ENCODE measurements at places on chromosomes 5 and 9. TPM values are rescaled to one million over a fixed set of nuclear protein-coding genes. Genes with fewer than 3 reads are reported as not detected.
A peak's percentile ranks its signal among the peaks of the same experiment; 100 is the strongest.

DNA sequence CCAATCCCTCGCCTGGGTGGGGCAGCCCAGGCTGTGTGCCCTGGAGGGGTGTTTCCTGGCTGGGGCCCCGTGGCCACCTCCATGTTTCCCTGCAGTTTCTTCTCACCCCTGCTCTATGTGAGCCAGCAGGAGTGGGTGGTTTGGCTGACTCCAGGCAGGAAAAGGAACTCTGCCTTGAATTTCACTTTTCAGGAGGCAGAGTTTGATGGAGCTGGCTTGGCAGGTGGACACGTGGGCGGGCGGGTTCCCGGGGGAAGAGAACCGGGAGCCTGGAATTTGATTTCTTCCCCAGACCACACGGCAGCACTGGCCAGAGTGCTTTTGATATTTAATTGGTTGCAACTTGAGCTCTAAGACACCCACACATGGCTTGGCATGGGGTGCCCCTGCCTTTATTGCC, 119.8 kb upstream of the PANK3 start:
- H3K4me3 ChIP-seq: no peak overlapping the region
- H3K27ac ChIP-seq: no peak overlapping the region
- no peaks in the 10 kb centered on the region for H3K4me1 ChIP-seq
- no peak for DNase-seq
- H3K27me3 ChIP-seq: no peaks in the 10 kb centered on the region

DNA sequence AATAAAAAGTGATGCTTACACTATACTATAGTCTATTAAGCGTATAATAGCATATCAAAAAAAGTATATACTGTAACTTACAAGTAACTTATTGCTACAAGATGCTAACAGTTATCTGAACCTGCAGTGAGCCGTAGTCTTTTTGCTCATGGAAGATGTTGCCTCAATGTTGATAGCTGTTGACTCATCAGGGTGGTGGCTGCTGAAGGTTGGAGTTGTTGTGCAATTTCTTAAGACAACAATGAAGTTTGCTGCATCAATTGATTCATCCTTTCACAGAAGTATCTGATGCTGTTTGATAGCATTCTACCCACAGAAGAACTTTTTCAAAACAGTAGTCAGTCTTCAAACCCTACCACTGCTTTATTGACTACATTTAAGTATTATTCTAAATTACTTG, 7.8 kb upstream of the C9orf40 start:
- no peaks in the 10 kb centered on the region for H3K4me1 ChIP-seq
- no peak for DNase-seq
- H3K4me3 ChIP-seq: no peak overlapping the region
- no peaks in the 10 kb centered on the region for H3K36me3 ChIP-seq

KDM4C gene
- polyA plus RNA-seq: 5.4 TPM

DNA sequence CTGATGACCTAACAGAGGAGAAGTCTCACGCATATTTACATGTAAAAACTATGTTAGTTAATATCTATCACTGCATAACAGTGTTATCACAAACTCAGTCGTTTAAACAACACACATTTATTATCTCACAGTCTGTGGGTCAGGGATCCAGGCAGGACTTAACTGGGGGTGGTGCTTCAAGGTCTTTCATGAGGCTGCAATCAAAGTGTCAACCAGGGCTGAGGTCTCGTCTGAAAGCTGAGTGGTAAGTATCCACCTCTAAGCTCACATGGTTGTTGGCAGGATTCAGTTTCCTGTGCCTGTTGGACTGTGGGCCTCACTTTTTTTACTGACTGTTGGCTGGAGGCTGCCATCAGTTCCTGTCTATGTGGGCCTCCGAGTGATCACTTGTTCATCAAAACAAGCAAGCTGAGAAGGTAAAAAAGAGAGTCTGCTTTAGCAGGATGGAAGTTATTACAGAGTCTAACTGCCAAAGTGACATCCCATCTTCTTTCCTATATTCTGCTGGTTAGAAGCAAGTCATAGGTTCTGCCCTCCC, 188.6 kb downstream of the CARTPT start:
- H3K4me3 ChIP-seq: no peak overlapping the region
- no peak for DNase-seq
- H3K36me3 ChIP-seq: no peaks in the 10 kb centered on the region
- H3K4me1 ChIP-seq: no peaks in the 10 kb centered on the region

SLC1A3 gene
- 0.13 TPM for polyA plus RNA-seq

DNA sequence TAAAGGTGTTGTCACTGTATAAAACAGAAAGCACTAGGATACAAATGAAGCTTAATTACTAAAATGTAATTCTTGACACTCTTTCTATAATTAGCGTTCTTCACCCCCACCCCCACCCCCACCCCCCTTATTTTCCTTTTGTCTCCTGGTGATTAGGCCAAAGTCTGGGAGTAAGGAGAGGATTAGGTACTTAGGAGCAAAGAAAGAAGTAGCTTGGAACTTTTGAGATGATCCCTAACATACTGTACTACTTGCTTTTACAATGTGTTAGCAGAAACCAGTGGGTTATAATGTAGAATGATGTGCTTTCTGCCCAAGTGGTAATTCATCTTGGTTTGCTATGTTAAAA, 43.8 kb downstream of the NDFIP1 start:
- no peaks in the 10 kb centered on the region for H3K27me3 ChIP-seq
- DNase-seq: no peak
- H3K36me3 ChIP-seq: no peaks in the 10 kb centered on the region
- peaks cover 19% of the 10 kb centered on the region for H3K4me1 ChIP-seq
- H3K4me3 ChIP-seq: no peak overlapping the region
- no peak overlapping the region for H3K27ac ChIP-seq

- no peak overlapping the region for H3K27ac ChIP-seq
- no peaks in the 10 kb centered on the region for H3K27me3 ChIP-seq
- H3K4me3 ChIP-seq: no peak overlapping the region
- no peaks in the 10 kb centered on the region for H3K36me3 ChIP-seq
- peaks cover 9% of the 10 kb centered on the region for H3K4me1 ChIP-seq
- DNase-seq: no peak
Measured at GRCh38 chr5:142184988-142185387, 76.4 kb downstream of the NDFIP1 start.

DNA sequence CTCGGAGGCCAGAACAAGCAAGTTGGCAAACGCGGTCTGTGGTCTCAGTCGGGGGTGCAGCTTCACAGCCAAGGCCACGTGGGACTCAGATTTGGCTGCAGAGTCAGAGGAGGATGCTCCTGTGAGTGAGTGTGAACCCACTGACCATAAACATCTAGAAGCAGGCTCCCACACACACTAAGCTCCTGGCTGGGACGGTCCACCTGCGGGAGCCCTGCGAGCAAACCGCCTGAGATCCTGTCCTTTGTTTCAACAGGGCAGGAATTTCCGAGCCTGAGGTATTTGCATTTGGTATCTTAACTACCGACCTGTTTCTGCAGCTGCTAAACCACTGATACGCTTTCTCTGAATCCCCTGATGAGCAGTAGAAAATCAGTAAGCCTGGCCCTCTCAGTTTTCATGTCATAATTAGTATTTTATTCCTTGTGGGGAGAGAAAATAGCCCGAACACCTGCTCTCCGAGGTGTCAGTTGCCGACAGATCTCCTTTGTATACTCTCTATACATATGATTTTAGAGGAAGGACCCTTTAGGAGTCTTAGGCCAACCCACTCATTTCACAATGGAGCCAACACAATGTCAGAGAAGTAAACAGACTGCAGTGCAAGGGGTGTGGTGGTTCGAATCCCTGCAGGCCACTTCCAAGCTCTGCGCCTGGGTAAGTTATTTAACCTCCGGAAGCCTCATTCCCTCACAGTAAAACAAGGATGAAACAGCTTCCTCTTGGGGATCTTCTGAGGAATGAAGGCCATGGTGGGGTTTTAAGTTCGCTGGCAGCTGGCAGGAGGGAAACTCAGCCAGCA, 40.9 kb upstream of the PWWP2A start:
- H3K27ac ChIP-seq: no peak overlapping the region
- H3K27me3 ChIP-seq: no peaks in the 10 kb centered on the region
- DNase-seq: no peak
- H3K4me3 ChIP-seq: no peak overlapping the region
- H3K36me3 ChIP-seq: no peaks in the 10 kb centered on the region

DNA sequence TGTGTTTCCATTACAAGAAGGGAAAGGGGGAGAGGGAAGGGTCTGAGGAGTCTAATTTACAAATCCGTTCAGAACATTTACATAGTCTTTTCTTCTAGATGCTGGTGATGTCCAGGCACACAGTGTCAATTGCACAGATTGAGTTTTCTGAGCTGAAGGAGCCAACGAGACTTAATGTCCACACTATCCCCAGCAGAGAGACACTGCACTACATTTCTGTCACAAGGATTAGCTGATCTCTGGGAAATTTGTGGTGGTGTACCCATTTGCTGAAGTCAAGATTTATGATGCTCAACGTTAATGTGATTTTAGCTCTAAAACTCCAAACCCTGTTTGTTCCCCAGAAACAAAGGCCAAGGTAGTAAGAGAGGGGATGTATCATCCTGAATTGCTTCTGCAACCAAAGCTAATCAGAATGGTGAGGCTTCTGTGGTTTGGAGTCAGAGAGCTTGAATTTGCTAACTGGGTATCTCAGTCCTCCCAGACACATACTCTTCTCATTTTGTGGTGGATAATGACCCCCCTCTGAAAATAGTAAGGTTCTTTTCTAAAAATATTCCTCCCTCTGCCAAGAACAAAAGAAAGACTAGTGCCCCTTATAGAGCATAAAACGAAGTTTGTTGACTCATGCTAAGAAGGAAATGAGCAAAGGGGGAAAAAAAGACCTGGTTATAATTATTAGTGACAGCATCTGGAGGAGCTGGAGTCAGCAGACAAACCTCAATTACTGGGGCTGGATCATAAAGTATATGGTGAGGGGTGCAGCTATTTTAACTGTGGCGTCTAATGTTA, 416.9 kb downstream of the PSAT1 start:
- DNase-seq: peak; percentile 11
- H3K4me1 ChIP-seq: no peaks in the 10 kb centered on the region
- H3K36me3 ChIP-seq: no peaks in the 10 kb centered on the region
- peaks cover 2% of the 10 kb centered on the region for H3K27me3 ChIP-seq
- H3K4me3 ChIP-seq: no peak overlapping the region
- no peak overlapping the region for H3K27ac ChIP-seq

DNA sequence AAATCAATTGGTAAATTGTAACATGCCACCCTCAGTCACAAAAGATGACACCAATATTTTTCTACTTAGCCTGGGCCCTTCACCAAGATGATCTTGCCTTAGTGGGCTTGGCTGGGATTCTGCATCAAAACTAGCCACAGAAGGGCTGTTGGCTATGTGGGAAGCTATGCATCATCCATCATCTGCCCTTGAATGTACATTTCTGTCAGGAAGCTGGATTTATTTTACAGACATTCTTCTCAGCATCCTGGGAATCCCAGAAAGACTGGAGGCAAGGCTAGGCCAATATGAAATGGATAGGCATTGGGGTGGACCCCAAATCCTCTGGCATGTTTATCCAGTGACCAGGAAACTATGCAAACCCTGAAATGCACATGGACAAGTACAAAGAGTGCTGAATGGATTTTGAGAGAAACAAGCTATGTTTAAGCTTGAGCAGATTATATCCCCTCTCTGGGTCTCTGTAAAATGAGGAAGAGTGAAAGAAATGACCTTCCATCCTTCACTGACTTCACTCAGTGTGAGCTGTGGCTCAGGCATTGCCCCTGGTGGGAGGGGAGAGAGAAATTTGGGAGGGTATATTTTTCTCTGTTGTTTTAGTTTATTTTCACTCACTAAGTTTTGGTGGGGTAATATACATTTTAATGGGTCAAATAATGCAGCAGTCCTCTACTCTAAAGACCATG, 283.6 kb downstream of the EBF1 start:
- no peak overlapping the region for H3K27ac ChIP-seq
- H3K4me1 ChIP-seq: peaks cover 7% of the 10 kb centered on the region
- DNase-seq: no peak
- H3K36me3 ChIP-seq: no peaks in the 10 kb centered on the region
- H3K27me3 ChIP-seq: no peaks in the 10 kb centered on the region

GRCh38 chr5:122673343-122673742, 101.5 kb upstream of the SNX2 start:
- H3K4me3 ChIP-seq: no peak overlapping the region
- no peak overlapping the region for H3K27ac ChIP-seq
- no peak for DNase-seq
- no peaks in the 10 kb centered on the region for H3K36me3 ChIP-seq
- peaks cover 3% of the 10 kb centered on the region for H3K4me1 ChIP-seq

GRCh38 chr9:2174306-2174705, 159.2 kb downstream of the SMARCA2 start:
- H3K4me1 ChIP-seq: no peaks in the 10 kb centered on the region
- no peak overlapping the region for H3K4me3 ChIP-seq
- H3K27me3 ChIP-seq: no peaks in the 10 kb centered on the region
- H3K36me3 ChIP-seq: no peaks in the 10 kb centered on the region
- no peak for DNase-seq

RMRP gene
- polyA plus RNA-seq: 359 TPM

- no peak overlapping the region for H3K27ac ChIP-seq
- DNase-seq: peak; percentile 12
- no peak overlapping the region for H3K4me3 ChIP-seq
- H3K4me1 ChIP-seq: no peaks in the 10 kb centered on the region
- H3K27me3 ChIP-seq: no peaks in the 10 kb centered on the region
Measured at GRCh38 chr9:76269789-76270188, 124.4 kb downstream of the RFK start.

GRCh38 chr9:36874921-36875320, 159.1 kb downstream of the PAX5 start:
- H3K4me3 ChIP-seq: no peak overlapping the region
- peaks cover 8% of the 10 kb centered on the region for H3K27me3 ChIP-seq
- no peaks in the 10 kb centered on the region for H3K4me1 ChIP-seq
- H3K27ac ChIP-seq: no peak overlapping the region
- H3K36me3 ChIP-seq: no peaks in the 10 kb centered on the region
- DNase-seq: no peak

GRCh38 chr5:31574772-31575171, 42.7 kb downstream of the C5orf22 start:
- no peak overlapping the region for H3K4me3 ChIP-seq
- H3K4me1 ChIP-seq: no peaks in the 10 kb centered on the region
- no peaks in the 10 kb centered on the region for H3K36me3 ChIP-seq
- H3K27ac ChIP-seq: no peak overlapping the region

DNA sequence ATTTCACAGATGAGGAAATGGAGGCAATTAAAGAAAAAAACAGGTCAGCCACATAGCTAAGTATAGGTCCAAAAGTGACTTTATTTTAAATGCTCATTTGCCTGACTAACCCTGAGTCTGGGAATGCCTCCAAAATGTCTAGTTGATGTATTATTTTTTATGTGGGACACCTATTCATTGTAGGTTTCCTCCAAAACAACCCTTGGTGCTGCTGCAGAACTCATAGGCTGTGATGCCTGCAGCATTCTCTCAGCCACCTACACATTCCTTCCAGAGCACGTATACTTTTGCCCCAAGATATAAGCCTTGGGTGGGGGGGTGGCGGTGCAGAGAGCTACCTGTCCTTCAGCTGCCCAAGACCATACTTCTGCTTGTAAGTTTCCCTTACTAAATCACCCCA, 77.4 kb downstream of the MSX2 start:
- no peak for DNase-seq
- no peaks in the 10 kb centered on the region for H3K36me3 ChIP-seq
- no peak overlapping the region for H3K4me3 ChIP-seq
- H3K27ac ChIP-seq: no peak overlapping the region

PTPDC1 gene
- 4.3 TPM for polyA plus RNA-seq

HAVCR2 gene
- polyA plus RNA-seq: not detected
